ENCODE measurements at places on chromosomes 7 and 10. TPM values are rescaled to one million over a fixed set of nuclear protein-coding genes. Genes with fewer than 3 reads are reported as not detected.

GRCh38 chr10:16597656-16598055, 76.0 kb upstream of the C1QL3 start:
- H3K4me3 ChIP-seq: no peak overlapping the region
- H3K27ac ChIP-seq: no peak overlapping the region
- H3K4me1 ChIP-seq: no peaks in the 10 kb centered on the region
- H3K27me3 ChIP-seq: no peaks in the 10 kb centered on the region
- H3K36me3 ChIP-seq: no peaks in the 10 kb centered on the region

DNA sequence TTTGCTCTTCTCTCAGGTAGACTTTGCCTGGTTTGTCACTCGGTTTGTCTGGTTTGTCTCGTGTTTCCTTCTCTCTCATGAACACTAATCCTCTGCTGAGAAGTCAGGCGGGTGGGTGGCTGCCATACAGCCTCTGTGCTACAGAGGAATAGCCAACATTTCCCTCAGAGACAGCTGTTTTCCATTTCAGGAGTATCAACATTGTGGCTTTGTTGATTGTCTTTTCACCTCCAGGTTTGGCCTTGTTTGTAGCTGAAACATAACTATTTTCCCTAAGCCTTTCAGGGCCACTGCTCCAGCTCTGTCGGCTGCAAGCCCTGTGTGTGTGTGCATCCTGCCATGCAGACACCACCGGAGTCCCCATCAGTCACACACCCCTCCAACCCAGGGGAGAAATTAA, 122.8 kb downstream of the BAMBI start:
- H3K36me3 ChIP-seq: no peaks in the 10 kb centered on the region
- no peaks in the 10 kb centered on the region for H3K27me3 ChIP-seq
- no peak for DNase-seq

Gene CFAP58
- 0.98 TPM for total RNA-seq

DNA sequence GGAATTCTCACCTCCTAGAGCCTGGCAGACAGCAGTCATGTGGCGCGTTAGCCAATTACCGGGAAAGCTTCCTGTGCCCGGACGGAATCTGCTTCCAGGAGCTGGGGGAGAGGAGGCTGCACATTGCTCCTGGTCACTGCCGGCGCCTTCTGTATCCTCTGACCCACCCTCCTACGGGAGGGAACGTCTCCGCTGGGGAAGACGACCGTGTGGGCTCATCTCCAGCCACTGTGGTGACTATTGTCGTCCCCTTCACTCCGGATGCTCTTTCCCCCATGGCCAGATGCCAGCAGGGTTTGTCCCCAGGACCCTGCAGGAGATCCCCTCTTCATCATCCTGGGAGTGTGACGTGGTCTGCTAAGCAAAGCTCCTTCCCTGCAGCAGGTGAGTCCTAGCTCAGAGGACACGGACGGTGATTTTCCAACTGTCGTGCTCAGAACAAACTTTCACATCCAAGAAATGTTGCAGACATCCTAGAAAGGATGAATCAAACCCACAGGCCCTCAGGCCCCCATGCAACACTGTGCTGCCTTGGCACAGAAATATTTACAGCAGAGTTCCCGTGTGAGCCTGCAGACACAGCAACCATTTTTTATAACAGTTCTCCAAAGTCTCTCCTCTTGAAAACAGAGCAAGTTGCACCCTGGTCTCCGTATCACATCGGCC, 29.6 kb upstream of the FAM20C start:
- H3K27me3 ChIP-seq: no peaks in the 10 kb centered on the region
- H3K4me1 ChIP-seq: no peaks in the 10 kb centered on the region
- no peak overlapping the region for H3K27ac ChIP-seq

DNA sequence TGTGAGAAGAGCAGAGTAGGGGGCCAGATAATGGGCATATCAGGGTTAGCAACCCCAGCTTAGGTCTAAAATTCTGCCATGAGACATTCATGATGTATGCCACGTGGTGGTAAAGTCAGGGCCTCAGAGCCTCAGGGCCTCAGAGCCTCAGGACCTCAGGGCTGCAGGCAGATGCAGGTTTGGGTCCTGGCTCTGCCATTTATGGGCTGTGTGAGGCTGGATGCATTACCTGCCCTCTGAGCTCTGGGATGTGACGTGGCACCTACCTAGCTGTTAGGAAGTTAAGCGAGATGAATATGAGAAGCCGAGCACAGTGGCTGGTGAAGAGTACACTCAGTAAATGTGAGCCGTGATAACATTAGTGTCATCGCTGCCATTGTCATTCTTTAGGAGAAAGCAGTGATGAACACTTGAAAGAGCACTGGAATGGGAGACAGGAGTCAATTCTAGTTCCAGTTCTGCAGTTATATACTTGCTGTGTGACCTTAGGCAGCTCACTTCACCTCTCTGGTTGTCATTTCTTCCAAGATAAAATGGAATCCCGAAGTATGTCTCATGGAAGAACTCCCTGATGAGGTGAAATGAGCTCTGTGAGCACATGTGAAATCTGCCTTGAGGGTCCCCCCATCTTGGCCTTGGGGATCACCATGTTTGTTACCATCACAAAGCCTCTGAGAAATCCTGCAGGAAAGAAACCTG, 127.2 kb downstream of the SH3PXD2A start:
- no peaks in the 10 kb centered on the region for H3K4me1 ChIP-seq
- no peaks in the 10 kb centered on the region for H3K27me3 ChIP-seq
- DNase-seq: no peak
- no peak overlapping the region for H3K27ac ChIP-seq
- H3K36me3 ChIP-seq: no peaks in the 10 kb centered on the region

Gene TMEM139
- total RNA-seq: 1.4 TPM

Gene TAS2R4
- 2.0 TPM for total RNA-seq

DNA sequence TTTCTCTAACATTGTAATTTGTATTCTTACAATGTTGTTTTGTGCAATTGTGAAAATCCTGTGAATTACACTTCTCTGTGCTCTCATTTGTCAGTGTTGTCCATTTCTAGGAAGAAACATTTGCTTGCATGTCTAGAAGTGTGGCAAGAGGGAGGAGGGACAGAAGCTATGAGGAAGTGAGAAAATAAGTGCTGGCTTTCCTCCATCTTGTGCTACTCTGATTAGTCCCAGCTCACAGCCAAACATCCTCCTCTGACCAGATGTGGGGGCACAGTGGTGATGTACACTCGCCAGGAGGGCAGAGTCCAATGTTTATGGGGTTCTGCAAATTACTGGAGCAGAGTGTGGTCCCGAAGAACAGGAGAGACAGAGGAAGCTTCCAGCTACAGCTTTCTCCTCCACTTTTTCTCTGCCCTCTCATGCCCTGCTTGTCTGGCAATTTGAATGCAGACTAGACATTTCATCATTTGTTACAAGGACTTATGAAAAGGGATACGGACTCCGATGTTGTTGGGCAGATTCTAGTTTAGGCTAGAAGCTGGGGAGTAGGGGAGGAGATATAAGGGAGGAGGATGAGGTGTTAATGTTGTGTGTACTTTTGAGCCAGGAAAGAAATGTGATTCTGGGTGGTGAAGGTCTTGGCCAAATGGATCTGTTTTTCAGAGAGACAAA, 131.0 kb upstream of the C1GALT1 start:
- no peak for DNase-seq
- no peak overlapping the region for H3K27ac ChIP-seq
- no peaks in the 10 kb centered on the region for H3K36me3 ChIP-seq
- H3K4me3 ChIP-seq: no peak overlapping the region
- no peaks in the 10 kb centered on the region for H3K4me1 ChIP-seq

DNA sequence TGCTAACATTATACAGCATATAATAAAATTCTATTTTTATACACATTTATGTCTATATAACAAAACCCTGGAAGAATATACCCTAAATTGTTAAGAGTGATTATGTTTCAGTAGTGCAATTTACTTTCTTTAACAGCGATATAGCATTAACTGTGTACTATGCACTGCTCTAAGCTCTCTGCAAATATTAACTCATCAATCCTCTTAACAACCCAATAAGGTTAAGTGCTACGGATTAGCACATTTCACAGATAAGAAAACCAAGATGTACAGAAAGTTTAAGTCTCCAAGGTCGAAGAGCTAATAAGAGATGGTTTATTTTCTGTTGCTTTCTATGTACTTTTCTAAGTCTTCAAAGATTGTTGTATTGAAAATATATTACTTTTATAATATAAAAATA, 95.8 kb downstream of the SEMA3C start:
- no peaks in the 10 kb centered on the region for H3K27me3 ChIP-seq
- DNase-seq: no peak
- no peak overlapping the region for H3K4me3 ChIP-seq
- H3K27ac ChIP-seq: no peak overlapping the region

DNA sequence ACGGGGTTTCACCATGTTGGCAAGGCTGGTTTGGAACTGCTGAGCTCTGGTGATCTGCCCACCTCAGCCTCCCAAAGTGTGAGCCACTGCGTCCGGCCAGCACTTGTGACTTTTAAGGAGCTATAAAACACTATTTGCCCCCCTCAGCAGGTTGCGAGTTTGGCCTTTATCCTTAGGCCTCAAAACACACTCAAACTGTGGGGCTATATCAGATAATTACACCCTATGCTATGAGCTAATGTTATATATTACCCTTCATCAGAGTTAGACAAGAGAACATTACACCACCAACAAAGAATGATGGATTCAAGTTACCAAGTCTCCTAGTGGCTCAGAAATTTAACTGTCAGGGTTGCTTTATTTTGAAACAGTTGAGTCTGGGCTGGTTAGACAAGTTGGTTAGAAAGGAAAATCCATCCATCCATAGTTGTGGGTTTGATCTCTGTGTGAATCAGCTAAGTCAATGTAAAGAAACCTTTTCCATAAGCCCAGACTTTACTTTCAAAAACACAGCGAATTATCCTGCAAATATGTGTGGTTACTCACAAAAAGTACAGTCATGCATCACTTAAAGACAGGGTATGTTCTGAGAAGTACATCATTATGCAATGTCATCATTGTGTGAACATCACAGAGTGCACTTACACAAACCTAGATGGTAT, 115.8 kb downstream of the SEMA3D start:
- no peak overlapping the region for H3K4me3 ChIP-seq
- H3K4me1 ChIP-seq: no peaks in the 10 kb centered on the region
- H3K36me3 ChIP-seq: no peaks in the 10 kb centered on the region
- no peak overlapping the region for H3K27ac ChIP-seq

- no peak overlapping the region for H3K4me3 ChIP-seq
- no peaks in the 10 kb centered on the region for H3K4me1 ChIP-seq
- no peak overlapping the region for H3K27ac ChIP-seq
- no peaks in the 10 kb centered on the region for H3K27me3 ChIP-seq
- H3K36me3 ChIP-seq: no peaks in the 10 kb centered on the region
Observed at GRCh38 chr7:153399554-153399940, 640.0 kb downstream of the ACTR3B start.

- H3K27me3 ChIP-seq: no peaks in the 10 kb centered on the region
- H3K4me1 ChIP-seq: no peaks in the 10 kb centered on the region
- no peak overlapping the region for H3K4me3 ChIP-seq
- no peak overlapping the region for H3K27ac ChIP-seq
- no peak for DNase-seq
Observed at GRCh38 chr7:127594490-127594889, 954 bp downstream of the FSCN3 start.

DNA sequence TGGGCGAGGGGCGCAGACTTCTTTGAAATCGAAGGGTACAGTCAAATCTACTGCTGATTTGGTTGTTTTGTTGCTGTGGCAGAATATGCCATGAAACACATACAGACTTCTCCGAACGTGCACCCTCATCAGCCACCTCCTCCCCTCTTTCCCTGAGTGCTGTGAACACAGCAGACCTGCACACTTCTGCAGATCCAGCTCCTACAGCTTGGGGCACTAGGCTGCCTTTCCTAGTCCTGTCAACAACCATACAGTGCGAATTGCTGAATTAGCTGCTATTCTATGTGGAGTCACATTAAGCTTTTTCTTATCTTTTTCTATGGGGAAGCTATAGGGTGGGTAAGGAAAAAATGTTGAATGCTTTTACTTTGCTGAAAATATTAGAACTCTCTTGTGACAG, 57.5 kb downstream of the COL17A1 start:
- peaks cover 6% of the 10 kb centered on the region for H3K36me3 ChIP-seq
- no peak overlapping the region for H3K4me3 ChIP-seq
- no peak overlapping the region for H3K27ac ChIP-seq
- H3K4me1 ChIP-seq: no peaks in the 10 kb centered on the region

DNA sequence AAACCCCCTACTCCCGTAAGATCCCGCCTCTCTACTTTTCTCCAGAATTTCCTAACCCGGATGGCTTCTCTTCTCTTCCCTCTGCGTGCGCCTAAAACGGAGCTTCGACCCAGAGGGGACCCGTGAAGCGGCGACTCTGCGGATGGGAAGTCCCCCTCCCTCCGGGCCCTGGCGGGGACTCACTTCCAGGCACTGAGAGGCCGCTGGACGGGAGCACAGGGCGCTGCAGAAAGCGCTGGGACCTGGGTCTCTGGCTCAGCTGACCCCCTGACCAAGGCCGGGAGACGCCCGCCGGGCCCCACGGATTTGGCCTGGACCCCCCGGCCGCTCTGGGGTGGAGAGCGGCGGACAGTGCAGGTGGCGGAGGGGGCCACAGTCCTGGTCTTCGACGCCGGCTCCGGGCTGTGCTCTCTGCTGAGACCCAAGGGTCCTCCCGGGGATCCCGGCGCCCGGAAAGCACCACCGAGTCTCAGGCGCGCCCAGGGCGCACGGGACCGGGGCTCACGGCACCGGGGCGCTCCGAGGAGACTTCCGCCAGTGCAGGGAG, 688 bp upstream of the FOXL3 start:
- peak; percentile 27 for DNase-seq
- no peaks in the 10 kb centered on the region for H3K36me3 ChIP-seq
- no peak overlapping the region for H3K4me3 ChIP-seq
- H3K27ac ChIP-seq: no peak overlapping the region
- no peaks in the 10 kb centered on the region for H3K4me1 ChIP-seq
- H3K27me3 ChIP-seq: peaks cover 62% of the 10 kb centered on the region

DNA sequence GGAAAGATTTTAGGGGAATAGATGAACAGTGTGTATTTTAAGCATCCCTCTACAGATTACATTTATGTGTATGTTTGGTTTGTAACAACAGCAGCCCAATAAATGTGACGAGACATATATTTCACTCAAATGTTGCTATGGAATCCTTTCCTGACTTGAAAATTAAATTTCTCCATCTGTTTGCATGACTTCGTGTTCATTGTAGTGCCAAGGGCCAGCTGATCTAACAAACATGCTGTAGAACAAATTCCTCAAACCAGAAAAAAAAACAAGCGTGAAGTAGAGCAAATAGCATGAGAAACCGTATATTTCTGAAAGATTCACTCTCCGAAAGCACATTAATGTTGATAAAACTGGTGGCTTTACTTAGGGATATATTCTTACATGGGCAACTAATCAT, 87.8 kb downstream of the NRCAM start:
- H3K36me3 ChIP-seq: no peaks in the 10 kb centered on the region
- no peaks in the 10 kb centered on the region for H3K27me3 ChIP-seq
- no peak overlapping the region for H3K27ac ChIP-seq
- H3K4me1 ChIP-seq: no peaks in the 10 kb centered on the region
- DNase-seq: no peak

Measured in breast epithelium (tissue), 4 donors.